ENCODE measurements at places on chromosomes 2 and 18.

DNA sequence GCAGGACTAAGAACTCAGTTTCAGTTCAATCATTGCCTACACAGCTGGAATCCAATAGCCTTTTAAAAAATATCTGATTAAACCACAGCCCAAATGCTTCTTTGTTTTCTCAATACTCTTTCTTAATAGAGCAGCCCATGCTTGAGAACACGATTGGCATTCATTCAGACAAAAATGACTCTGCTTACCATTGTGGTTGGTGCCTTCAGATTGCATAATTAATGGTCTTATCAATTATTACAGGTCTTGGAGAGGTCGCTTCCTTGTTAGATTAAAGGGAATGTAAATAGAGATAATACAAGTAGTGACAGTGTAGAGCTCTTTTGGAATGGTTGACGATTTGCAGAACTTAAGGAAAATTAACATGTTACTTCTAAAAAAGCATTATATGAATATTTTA lies 107.2 kb downstream of the RNF152 start:
- no peak for DNase-seq

GRCh38 chr18:59769129-59769865 lies 72.1 kb upstream of the CCBE1 start:
- DNase-seq: no peak

GRCh38 chr18:2572171-2572569 lies 813 bp downstream of the NDC80 start:
- no peak for DNase-seq

DNA sequence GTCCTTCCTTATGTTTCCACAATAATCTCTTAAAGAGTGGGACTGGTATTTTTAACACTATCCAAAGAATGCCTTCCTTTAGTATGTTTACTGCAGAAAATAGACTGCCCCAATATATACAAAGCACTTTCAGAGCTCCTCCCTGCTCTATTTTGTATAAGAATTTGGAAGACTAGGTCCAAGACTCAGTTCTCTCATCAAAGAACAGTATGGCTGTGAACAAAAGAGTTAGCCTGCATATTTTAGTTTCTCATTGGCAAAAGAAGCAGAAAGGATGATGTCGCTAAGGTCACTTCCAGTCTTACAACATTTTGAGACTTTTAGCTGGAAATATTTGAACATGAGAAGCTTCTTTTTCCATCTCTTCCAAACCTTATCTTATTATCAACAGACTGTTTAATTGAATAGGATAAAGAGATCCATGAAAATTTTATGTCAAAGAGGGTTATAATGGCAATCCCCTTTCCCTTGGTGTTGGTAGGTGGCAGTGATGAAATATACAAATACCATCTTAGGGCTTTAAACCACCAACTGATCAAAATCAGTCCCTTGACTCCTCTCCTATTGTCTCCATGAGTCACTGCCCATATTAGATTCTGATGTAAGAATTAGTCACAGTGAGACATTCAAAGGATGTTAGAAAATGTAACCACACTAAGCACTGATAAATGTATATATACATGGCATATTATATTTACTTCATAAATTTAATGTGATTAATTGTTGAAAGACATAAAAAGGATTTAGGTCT lies 266.9 kb upstream of the DSEL start:
- no peak for DNase-seq

DNA sequence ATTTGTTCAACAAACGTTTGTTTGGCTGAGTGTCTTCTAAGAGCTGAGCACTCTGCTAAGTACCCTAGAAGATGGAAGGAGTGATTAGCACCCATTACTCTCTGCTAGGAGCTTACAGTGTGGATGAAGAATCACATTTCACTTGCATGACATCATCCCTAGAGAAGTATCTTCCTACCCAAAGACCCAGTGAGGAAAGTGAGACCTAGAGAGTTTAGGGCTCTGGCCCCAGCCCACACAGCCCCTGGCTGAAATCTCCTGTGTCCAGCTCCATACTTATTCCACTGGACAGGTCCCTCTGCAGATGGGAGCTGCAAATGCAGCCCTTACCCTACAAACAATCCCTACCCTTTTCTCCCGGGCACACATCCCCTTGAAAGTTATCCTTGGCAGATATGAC lies 26.8 kb upstream of the EPAS1 start:
- no peak for DNase-seq

- DNase-seq: no peak
These were observed 26.5 kb downstream of the CYP26B1 start for GRCh38 chr2:72121153-72121552.

DNA sequence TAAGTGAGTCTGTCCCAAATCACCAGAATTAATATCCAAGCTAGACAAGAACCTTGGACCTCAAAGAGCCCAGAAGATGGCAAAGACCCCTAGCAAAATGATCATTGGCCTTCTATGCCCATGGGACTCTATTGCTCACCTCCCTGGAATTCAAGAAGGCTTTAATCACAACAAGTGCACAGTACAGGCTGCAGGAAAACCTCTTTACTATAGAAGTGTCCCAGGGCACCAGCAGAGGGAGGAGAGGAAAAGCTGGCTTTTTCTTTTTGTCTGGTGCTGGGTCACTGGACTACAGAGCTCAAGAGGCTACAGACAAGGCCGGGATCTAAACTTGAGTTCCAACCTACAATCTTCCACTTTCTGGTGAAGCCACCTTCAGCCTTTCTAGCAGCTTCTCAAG lies 88.3 kb upstream of the PPP1CB start:
- DNase-seq: no peak

GRCh38 chr2:14735696-14736095 lies 103.2 kb downstream of the LRATD1 start:
- no peak for DNase-seq

- DNase-seq: peak; percentile 35
These were observed 47.5 kb downstream of the FRZB start for GRCh38 chr2:182818925-182819324.

- no peak for DNase-seq
These were observed 55.9 kb upstream of the KIF5C start for GRCh38 chr2:148819019-148819585.

GRCh38 chr2:139055202-139055601 lies 275.0 kb upstream of the NXPH2 start:
- no peak for DNase-seq

- DNase-seq: no peak
These were observed 12.1 kb upstream of the RFX8 start for GRCh38 chr2:101486994-101487393.

GRCh38 chr2:134252092-134252750 lies 1.7 kb upstream of the MGAT5 start:
- peak; percentile 63 for DNase-seq

DNA sequence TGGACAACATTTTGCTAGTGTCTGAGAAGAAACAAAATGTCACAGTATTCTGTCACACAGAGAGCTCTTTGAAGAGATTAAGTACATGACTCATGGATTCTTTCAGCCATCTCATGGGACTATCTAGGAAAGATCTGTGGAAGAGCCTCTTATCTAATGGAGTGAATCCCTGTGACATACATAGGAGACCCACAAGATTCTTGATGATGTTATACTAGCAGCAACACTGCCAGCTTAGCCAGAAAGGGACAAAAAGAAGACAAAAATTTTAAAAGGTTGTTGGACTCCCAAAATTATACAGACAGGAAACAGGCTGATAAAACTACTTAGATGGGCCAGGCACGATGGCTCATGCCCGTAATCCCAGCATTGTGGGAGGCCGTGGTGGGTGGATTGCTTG lies 143.3 kb upstream of the MGAT5 start:
- no peak for DNase-seq

GRCh38 chr18:66136039-66136438 lies 385.2 kb downstream of the CDH7 start:
- no peak for DNase-seq

DNA sequence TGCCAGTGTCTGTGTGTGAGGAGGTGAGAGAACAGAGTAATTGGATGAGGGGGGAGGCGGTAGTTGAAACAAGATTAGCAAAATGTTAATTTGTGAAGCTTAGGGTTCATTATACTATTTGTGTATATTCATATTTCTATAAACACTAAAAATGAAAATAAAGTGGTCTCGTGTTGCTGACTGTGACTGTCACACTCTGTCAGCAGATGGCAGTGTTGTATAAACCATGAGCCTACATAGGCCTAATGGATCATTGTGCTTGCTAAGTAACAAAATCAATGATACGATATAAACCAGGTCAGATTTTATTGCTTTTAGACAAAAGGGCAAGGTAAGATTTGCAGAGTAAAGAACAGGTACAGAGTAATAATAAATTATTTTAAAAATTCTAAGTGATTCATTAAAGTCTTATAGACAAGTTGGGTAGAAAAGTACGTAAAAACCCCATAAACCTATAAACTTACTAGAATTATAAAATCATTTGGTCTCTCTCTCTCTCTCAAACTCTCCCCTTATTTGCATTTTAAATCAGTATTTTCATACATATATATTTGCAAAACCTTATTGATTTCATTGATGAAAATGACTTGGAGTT lies 182.7 kb downstream of the RPIA start:
- DNase-seq: peak; percentile 40

DNA sequence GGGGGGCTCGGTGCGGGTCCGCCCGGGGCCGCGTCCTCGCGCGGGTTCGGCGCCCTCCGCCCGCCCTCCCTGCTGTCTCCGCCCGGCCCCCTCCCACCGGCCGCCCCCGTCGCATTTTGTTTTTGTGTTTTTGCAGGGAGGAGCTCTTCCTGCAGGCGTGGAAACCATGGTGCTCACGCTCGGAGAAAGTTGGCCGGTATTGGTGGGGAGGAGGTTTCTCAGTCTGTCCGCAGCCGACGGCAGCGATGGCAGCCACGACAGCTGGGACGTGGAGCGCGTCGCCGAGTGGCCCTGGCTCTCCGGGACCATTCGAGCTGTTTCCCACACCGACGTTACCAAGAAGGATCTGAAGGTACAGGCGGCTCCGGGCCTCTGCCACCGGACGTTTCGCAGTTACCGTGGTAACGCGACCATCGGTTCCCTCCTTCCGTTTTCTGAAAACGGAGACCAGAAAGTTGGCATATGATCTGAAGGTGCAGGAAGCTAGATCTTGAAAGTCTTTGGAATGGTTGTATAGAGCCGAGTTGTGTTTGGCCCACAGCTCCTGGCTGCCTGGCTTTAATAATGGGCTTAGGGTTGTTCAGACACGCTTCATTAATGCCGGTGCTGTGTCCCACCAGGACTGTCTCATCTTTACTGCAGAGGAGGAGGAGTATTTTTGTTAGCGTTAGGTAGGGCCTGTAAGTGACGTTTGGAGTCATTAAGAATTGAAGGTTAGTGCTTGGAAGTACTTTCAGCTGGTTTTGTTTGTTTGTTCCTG lies 891 bp downstream of the KDM3A start:
- DNase-seq: peak; percentile 49

DNA sequence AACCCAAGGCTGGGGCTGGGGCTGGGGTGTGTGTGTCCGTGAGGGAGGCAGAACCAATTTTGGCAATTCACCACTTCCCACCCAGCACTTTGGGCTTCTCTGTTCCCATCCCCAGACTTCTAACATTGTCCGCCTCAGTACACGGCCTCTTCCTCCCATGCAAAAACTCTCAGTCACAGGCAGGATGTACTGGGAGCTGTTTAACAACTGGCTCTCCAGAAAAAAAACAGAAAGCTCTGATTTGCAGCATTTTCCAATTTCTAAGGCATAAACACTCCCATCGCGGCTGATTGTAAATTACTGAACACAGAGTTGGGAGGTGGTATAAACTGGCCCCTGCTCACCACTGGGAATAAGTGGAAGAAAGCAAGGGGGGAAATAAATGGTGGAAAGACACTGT lies 73.1 kb upstream of the MAP4K3 start:
- DNase-seq: no peak
